ENCODE measurements at places on chromosomes 7 and 10. TPM values are rescaled to one million over a fixed set of nuclear protein-coding genes. Genes with fewer than 3 reads are reported as not detected.

GRCh38 chr7:4707217-4707741 lies 25.2 kb downstream of the FOXK1 start:
- DNase-seq: no peak

GRCh38 chr7:121180436-121181063 lies 148.2 kb upstream of the WNT16 start:
- no peak for DNase-seq

DNA sequence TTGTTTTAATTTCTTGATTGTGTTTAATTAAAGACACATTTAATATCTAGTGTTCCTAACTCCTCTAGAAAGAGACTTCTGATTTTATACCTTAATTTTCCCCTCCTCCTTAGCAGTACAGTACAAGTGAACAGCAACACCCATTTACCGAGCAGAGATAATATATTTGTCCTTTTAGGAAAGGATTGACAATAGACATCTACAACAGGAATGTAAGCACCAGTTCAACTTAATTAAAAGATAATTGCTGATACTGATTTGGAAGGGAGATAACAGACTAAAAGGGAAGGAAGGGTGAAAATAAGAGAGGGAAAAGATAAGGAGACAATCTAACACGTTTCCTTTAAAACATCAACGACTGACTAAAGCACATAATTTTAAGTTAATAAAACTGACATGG lies 119.3 kb downstream of the SRPK2 start:
- DNase-seq: no peak

- DNase-seq: no peak
Observed at GRCh38 chr10:90906596-90906995, 14.3 kb downstream of the ANKRD1 start.

- no peak for DNase-seq
Observed at GRCh38 chr10:3398825-3399646, 226.5 kb upstream of the PITRM1 start.

DNA sequence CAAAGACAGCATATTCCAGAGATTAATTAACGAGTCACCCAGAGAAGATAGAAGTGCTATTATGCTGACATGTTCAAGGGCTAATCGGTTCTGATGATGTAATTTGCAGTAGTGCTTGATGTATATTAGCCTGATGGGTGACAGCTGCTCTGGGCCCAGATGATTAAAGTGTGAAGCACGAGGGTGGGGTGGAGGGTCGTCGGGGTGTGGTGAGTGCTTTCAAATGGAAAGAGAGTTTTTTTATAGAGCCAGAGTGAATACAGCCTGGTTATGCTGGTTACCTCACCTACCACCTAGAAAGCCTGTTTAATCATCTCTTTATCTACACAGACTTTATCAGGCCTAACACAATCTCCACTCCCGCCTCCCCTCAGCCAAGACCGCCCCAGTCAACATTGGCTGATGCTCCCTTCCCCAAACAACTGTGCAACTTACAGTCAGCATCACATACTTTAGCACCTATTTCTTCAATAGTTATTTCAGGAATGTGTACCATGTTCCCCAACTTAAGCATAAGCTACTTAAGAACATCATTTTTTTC lies 11.5 kb upstream of the STN1 start:
- DNase-seq: no peak

DNA sequence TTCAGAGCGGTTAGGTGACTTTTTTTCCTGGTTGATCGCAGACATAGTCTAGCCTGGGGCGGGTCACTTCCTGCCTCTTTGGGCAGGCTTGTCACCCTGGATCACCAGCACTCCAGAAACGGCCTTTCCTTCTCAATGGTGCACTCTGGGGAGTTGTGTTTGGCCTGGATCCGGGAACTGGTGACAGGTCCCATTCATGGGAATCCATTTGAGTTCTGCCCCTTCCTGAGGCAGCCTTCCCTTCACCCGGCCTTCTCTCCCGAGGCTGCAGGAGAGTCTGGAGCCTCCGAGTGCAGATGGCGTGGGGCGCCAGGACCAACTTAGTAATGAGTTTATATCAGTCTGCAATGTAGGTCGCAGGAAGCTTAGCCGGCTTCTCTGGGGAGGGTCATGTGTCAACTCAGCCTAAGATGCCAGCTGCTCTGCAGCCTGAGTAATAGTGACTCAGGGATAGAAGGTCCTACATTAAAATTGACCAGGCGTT lies 54.2 kb downstream of the TACR2 start:
- DNase-seq: no peak

DNA sequence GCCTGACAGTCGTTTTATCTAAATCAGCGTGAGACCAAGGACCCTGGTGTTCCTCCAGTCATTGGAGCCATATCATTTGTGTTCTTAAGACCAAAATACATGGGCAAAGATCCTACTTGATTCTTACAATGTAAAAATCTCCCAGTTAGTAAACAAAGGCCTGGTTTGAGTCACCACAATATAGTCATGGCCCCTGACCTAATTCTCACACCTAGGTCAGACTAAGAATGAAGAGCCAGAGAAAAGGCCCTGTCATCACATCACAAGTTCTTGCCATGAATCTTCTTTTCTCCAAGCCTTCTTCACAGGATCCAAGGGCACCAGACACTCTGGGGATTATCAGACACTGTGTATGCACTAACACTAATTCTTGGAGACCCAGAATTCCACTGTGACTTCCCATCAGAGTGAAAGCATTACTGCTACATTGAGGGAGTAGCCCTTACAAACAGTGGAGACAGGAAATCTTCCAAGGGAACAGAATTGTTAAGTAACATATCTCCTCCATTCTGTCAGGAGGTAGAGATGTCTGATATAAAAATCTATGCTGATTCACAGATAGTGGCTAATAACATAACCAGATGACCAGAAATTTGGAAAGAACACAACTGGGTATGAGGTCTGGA lies 7.6 kb upstream of the ERVW-1 start:
- DNase-seq: no peak

DNA sequence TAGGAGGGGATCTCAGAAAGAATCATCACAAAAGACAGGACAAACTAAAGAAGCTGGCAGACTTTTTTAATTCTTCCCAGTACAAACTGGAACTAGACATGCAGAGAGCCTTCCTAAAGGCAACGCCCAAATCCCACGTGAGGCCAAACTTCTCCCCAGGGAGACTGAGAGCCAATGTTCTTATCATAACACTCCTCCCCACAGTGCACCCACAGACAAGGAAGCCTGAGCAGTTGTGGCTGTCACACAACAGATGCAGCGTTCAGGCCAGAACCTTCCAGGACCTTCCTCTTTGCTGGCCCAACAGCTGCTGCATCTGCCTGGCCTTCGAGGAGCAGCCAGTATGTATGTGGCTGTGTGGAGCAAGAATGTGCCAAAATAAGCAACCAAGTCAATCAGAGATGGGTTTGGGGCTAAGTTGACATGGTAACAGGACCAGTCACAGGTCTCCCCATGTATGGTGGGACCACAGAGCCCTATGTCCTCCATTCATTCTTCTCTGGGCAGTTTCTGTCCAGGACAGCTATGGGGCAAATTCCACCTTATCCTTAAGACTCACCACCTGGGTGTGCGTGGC lies 34.9 kb downstream of the SRPK2 start:
- DNase-seq: no peak

DNA sequence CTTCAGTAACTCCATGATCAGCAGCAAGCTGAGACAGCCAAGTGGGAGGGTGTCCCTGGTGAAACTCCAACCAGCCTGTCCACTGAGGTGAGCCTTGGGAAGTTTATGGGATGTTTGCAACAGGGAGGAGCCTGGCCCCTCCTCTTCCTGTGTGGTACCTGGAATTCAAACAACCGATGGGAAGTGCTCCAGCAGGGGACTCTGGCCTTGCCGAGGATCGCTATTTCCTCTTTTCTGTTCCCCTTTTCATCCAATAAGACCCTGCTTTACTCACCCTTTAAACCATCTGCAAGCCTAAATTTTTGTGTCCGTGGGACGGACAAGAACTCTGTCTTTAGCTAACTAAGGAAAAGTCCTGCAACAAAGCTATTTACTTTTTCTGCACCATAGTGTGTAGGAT lies 491.1 kb upstream of the ZMIZ1 start:
- DNase-seq: no peak

GRCh38 chr10:28566458-28567015 lies 33.6 kb downstream of the WAC start:
- DNase-seq: no peak

DNA sequence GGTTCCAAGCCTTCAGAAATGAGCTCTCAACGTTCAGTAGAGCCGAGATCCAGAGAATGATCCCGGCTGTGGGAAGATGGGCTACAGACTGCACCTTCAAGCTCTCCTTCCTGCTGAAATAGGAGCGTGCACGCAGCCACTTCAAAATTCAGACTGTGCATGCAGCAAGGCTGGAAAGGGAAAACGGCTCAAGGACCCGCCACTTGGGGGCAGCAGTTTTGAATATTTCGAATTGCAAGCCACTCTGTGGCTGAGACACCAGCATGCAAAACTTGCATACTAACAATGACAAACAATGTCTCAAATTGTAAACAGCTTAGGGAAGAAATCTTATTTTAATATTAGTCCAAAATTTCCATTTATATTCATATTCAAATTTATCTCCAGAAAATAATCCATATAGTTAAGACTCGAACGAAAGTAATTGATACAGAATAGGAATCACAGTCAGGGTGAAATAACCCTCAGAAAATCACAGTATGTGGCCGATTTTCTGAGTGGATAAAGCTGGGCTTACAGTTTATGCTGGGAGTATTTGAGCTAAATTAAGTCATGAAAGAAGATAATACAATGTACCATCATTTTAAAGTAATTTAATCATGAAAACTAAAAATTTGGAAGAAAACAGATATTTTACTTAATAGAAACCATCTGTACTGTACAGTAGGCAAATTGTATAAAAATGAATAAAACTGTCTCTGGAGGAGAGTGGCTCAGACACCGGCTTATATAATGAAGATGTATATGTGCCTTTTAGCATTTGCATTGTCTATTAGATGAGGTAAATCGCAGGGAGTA lies 137.9 kb upstream of the MKI67 start:
- peak; percentile 71 for DNase-seq

DNA sequence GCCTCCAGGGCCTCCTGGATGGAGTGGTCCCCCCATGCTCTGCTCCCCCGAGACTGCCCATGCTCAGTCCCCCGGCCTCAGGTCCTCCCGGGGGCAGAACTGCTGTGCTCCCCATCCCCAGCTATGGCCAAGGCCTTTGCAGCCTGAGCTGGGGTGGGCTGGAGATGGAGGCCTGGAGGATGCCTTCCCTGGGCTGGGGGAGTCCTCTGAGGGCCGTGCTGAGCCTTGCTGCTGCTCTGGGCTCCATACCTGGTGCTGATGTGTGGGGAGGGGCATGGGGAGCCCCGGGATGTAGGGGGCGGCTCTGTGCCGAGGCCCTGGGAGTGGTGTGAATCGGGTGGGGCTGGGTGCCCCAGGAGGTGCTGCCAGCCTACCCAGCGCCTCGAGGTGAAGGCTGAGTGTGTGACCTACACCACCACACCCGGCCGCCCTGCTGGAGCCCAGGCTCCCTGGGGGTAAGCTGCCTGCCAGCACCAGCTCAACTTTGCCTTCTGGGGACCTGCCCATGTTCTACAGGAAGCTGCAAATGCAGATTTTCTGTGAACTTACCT lies 109.5 kb downstream of the UNCX start:
- DNase-seq: no peak

DNA sequence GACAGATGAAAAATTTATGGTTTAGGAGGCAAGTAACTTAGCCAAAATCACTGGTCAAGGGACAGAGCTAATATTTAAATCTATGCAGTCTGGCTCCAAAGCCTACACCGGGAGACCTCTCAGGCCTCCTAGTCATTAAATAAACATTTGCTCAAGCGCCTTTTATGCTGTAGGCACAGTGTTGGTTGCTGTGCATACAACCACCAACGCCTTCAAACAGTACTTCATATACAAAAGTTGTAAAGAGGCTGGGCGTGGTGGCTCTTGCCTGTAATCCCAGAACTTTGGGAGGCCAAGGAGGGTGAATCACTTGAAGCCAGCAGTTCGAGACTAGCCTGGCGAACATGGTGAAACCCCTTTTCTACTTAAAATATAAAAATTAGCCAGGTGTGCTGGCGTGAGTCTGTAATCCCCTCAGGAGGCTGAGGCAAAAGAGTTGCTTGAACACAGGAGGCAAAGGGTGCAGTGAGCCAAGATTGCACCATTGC lies 159.8 kb downstream of the MAGI2 start:
- DNase-seq: no peak

DNA sequence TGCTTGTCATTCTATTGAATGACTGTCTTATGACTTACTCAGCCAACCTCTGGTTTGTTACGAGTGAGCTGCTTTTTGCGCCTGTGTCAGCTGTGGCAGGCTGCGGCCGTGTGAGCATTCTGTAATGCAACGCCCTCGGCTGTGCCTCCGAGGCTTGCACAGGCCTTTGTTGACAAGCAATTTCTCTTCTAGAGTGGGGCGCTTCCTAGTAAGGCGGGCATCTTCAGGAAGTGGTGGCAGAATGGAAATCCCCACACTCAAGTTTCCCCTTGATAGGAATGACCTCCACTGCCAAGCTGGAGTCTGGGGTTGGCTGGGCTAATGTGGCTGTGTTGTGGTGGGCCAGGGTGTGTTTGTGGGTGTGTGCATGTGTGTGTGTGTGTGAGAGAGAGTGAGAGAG lies 20.2 kb upstream of the TMEM178B start:
- DNase-seq: no peak

DNA sequence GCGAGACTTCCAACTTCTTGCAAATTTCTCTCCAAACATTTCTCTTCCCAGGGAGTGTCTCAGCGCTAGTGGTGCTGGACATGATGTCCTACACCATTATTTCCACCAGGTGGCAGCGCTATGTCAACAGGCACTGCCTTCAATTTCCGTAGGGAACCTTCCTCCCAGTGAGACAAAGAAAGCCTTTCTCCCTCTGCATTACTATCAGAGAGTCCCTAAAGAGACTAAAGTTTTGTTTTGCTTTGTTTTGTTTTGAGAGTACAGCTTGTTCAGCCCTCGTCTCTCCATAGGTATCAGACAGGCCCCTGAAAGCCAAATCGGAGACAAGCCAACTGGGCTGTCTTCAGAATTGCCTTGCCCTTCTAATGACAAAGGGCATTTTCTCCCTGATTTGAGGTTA lies 44.2 kb upstream of the GGCT start:
- DNase-seq: peak; percentile 78

DNA sequence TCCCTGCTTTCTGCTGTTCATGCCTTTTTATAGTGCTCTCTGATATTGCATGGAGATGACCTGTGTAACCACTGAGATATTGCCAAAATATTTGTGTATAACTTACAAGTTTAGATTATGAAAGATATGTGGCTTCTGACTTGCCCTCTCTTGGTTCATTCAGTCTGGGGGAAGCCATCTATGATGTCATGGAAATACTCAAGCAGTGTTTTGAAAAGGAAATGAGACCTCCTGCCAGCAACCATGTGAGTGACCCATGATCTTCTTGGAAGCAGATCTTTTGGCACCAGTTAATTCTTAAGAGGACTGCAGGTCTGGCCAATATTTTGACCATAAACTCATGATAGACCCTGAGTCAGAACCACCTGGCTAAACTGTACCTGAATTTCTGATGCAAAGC lies 183.0 kb downstream of the THSD7A start:
- no peak for DNase-seq

Gene PAX2
- polyA plus RNA-seq: 235 TPM

Gene PRKAG2
- polyA plus RNA-seq: 38.3 TPM

Gene TUBB8
- polyA plus RNA-seq: 1.1 TPM

Gene PON1
- 0.33 TPM for polyA plus RNA-seq

Gene TMEM130
- polyA plus RNA-seq: 2.8 TPM
